HCT116 (cell line): ENCODE measurements at places on chromosomes 4 and X. TPM values are rescaled to one million over a fixed set of nuclear protein-coding genes. Genes with fewer than 3 reads are reported as not detected.
A peak's percentile ranks its signal among the peaks of the same experiment; 100 is the strongest.

- DNase-seq: no peak
Observed at GRCh38 chrX:24879679-24880078, 136.1 kb downstream of the ARX start.

- no peak for DNase-seq
Observed at GRCh38 chr4:20432088-20432487, 180.4 kb downstream of the SLIT2 start.

- DNase-seq: no peak
Observed at GRCh38 chr4:118772767-118773428, 63.0 kb downstream of the SEC24D start.

DNA sequence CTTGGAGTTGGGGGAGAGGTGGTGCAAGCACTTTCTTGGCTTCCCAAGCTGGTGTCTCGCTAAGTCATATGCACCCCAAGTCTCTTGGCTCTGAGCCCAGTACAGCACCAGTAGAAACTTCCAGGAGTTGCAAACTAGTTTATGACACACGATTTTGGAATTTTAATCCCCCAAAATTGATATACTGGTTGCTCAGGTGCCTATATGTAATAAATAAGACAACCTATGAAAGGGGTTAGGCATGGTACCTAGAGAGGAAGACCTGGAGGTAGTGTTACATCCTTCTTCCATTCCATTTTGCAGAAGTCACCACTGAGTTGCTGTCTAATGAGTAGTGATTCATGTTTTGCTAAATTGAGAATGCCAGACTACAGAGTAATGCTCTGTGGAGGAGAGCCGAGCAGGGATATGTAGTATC lies 4.3 kb upstream of the SLC4A4 start:
- no peak for DNase-seq

GRCh38 chr4:186304866-186305505 lies 39.0 kb downstream of the F11 start:
- no peak for DNase-seq

DNA sequence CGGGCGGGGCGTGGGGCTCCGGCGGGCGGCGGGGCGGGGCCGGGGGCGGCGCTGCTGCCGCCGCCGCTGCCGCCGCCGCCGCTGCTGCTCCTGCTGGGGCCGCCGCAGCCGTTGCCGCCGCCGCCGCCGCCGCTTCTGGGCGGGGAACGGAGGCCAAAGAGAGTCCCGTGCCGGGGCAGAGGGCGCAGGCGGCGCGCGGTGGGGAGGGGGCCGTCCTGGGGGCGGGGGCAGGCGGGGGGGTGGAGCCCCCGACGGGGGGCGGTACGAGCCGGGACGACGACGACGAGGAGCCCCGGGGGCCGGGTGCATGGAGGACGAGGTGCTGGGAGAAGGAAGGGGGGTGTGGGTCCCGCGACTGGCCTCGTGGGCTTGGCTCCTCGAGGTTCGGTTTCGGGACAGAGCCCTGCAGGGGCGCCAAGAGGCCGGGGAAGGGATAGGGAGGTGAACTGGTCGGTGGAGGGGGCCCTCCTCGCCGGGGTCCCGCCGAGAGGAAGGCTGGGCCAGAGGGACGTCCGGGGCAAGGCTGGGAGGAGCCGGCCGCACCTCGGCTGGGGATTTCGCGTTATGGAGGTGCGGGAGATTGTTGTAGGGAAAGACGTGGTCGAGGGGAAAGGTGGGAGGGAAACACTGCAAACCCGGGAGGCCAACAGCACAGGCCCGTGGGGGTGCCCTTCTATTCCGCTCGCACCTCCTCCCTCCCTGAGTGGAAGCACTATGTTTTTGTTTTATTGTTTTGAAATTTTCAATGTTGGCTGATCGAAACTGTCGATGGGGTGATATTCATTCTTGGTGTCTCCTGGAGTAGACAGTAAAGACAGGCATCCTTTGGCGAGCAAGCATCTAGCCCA lies 1.9 kb downstream of the BCORL1 start:
- no peak for DNase-seq

GRCh38 chr4:80233390-80233789 lies 33.1 kb upstream of the FGF5 start:
- no peak for DNase-seq

- no peak for DNase-seq
Observed at GRCh38 chrX:49139713-49140112, 16.2 kb upstream of the GPKOW start.

DNA sequence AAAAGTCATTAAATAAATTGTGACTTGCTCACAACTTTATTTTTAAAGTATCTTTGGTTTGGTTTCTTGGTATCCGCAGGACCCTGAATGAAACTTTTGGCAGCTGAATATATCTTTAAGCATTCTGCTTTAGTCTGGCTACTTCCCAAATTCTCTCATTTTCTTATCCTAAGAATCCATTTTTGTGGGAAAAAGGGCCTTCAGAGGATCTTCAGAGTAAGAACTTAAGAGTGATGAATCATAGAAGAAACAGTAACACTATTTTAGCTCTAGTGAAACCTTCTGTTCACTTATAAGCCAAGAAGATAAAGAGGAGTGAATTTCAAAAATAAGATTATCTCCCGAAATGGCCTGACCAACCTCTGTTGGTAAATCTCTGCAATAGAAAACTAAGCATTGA lies 540.6 kb upstream of the MAGEB18 start:
- DNase-seq: no peak

DNA sequence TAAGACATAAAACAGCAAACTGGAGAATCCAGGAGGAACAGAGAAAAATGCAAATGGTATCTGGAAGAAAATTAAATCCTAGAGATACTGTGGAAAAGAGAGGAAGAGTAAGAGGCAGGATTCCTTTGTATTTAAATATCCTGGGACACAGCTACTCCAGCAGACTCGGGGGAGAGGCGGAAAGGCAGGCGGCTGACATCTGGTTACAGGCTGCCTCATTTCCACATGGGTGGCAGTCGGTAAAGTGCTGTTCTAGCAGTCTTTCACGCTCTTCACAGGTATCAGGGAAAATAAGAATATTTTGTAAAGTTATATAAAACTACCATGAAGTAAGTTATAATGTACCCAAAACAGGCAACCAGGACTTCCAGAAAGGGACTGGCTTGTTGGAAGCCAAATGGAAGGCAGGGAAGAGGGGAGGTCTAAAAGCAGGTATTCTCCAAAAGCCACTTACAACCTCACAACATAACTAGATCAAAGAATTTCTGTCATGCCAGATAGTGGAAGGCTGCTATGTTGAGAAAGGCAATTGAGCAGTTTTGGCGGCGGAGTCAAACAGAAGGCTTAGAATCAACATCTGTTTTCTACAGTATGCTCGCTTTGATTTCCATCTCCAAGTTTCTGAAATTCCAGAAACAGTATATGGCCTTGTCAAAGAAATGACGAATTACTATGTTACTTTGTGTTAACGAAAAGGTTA lies 1.3 kb upstream of the TIGD2 start:
- DNase-seq: no peak

DNA sequence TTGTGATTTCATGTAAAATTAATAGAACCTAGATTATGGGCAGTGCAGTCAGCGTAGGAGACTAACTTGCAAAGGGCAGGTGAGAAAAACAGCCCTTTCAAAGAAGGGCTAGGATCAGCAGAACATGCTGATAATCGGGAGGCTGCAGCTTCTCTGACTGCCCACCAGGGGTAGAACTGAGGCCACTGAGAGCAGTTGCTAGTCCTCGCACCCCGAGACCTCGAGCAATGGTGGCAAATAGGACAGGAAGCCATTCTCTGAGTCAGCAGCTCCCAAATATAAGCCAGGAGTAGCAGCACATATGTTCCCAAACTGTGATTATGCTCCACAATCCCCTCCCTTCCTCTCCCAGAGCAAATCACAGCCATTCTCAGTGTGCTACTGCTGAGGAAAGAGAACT lies 186.5 kb downstream of the MSL3 start:
- no peak for DNase-seq

DNA sequence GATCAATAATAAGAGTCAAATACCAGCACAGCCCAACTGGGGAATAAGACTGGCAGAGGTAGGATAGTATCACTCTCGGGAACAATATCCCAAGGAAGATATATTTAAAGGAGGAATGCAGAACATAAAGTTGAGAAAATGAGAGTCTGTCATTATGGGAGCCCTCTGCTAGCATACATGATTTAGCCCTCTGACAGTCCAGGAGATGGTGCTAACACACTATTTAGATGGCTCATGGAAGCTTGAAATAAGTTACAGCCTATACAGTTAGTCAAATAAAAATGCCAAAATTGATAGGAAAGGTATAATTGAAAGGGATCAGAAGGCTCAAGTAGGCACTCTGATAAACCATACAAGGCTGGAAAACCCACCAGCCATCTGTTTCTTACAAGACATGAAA lies 201.0 kb upstream of the NEIL3 start:
- DNase-seq: no peak

- DNase-seq: no peak
Observed at GRCh38 chr4:182150645-182151044, 92.6 kb upstream of the TENM3 start.

GRCh38 chr4:123476089-123476488 lies 79.5 kb downstream of the SPRY1 start:
- no peak for DNase-seq

DNA sequence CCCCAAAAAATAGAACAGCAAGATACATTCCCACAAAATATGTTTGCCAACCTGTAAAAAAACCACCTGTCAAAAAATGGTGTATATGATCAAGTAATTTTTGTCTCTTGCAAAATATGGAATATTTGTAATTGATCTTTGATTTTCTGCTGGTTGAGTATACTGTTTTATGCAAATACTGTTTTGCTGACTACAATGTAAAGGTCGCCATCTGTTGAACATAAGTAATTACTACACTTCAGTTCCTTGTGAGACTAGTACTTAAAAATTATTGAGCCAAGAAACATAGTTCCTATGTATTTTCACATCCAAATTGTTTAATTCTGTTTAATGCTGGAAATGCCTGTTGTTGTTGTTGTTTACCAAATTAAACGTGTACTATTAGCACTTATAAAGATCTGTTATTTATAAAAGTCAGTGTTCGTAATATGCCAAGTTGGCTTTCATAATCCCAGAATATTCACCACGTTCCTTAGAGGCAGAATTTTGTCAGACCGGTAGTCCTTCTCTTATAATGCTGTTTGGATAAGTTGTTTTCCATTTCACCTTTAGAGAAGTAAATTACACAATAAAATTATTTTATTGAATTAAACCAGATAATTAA lies 144.2 kb downstream of the PDLIM5 start:
- peak; percentile 32 for DNase-seq

DNA sequence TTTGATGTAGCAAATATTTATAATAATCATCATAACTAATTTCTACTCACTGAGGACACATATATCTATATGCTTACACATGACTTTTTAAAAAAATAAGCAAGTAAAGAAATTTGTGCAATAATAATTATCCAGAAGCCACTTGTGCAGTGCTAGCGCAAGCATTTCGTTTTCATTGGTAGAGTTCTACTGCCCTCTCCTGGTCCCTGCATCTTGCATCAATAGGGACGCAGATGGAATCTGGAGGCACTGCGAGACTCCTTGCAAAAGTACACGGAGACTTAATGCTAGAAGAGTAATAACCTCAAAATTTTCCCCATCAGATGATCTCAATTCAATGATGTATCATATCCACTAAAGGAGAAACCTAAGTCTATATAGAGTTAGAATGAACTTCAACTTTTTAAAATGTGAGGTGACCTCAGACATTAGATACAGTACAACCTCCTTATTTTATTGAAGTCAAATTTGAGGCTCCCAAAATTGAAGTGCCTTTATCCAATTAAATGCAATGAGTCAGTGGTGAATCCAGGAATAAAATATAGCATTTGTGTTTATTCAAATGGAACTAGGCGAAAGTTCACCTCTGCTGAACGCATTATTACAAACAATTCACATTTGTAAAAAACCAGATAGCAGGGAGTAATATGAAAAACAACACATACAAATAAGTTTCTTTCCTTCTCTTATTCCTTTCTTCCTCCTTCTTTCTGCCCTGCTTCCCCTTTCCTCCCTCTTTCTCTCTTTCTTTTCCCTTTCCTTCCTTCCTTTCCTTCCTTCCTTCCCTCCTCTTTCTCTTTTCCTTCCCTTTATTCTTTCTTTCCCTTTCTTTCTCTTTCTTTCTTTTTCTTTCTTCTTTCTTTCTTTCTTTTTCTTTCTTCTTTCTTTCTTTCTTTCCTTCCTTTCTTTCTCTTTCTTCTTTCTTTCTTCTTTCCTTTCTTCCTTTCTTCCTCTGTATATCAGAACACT lies 450.0 kb downstream of the ANKRD50 start:
- peak; percentile 79 for DNase-seq

DNA sequence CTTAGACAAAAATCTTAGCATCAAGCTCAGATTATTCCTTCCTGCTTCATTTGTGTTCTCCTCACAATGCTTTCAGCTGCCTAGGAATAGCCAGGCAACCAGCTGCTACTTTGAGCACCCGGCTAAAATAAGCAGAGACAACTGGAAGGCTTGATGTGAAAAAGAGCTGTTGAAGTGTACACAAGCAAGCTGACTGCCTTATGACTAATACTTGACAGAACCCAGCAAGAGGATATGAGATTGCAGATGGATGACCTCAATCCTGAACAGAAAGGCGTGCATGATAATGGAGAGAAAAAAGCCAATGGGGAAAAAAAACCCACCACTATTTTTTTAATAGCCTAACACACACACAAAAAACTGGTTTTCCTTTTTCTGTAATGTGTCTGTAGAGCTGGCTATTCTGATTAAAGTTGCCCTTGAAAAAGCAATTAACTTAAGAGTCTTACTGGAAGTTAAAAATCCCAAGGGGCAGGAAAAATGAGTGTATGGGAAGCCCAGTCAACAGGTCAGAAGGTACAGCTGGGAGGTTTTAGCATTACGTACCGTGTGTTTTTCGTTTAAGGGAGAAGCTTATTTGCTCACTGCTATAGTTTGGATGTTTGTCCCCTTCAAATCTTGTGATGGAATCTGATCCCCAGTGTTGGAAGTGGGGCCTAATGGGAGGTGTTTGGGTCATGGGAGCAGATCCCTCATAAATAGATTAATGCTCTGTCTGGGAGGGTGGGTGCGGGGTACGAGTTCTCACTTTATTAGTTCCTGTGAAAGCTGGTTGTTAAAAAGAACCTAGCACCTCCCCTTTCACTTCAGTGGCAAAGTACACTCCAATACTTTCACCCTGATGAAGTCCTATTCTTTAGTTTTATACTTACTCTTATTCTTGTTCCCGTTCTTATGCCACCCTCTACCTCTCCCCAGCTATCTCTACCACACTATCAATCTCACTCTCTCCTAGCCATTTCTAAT lies 37.1 kb upstream of the HERC6 start:
- DNase-seq: no peak

DNA sequence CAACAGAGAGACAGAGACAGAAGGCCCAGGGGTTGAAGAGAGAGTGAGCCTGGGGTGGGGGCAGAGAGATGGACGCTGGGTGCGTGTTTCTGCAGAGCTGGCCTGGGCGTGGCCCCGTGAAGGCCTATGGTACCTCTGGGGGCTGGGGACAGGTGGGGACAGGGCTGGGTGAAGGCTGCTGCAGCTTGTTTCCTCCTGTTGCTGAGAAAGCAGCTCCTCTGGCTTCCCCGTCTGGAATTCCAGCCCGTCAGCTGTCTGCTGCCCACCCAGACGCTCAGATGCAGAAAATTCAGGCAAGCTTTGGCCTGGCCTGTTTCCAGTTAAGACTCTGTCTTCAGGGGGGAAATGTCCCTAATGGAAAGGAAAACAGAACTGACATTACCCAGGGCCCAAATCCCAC lies 76.8 kb upstream of the PSAPL1 start:
- DNase-seq: no peak

The TLR6 gene
- 4.8 TPM for total RNA-seq

The TMEM156 gene
- 0.22 TPM for total RNA-seq

The SLC7A11 gene
- 45.8 TPM for total RNA-seq

The HMX1 gene
- total RNA-seq: 0.39 TPM

The FDCSP gene
- not detected for total RNA-seq

The SYNPO2 gene
- total RNA-seq: 0.93 TPM

The SNX12 gene
- total RNA-seq: 43.7 TPM

The CXCL11 gene
- not detected for total RNA-seq

The PAK3 gene
- not detected for total RNA-seq

The NAP1L2 gene
- total RNA-seq: not detected
